ENCODE measurements at places on chromosomes 2 and 18.

GRCh38 chr18:75538727-75539126 is 111.2 kb upstream of the SMIM21 start:
- no peak for DNase-seq

GRCh38 chr2:5121642-5122041 is 570.5 kb upstream of the SOX11 start:
- DNase-seq = no peak

DNA sequence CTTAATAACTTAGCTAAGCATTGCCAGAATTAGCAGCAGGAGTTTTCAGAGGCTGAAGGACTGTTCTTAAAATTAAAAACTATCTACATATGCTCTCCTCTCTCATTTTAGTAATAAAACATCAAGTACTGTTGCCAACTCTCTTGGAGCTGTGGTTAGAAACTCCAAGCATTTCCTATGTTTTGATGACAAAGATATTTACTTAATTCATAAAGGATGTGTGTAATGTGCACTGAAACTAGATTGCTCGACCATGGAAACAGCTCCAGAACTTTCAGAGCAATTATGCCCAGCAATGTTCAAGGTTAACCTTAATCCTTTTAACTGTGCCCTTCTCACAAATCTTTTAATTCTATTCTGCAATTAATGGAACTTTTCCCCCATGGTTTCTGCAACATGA is 8.4 kb downstream of the GRP start:
- DNase-seq = no peak

DNA sequence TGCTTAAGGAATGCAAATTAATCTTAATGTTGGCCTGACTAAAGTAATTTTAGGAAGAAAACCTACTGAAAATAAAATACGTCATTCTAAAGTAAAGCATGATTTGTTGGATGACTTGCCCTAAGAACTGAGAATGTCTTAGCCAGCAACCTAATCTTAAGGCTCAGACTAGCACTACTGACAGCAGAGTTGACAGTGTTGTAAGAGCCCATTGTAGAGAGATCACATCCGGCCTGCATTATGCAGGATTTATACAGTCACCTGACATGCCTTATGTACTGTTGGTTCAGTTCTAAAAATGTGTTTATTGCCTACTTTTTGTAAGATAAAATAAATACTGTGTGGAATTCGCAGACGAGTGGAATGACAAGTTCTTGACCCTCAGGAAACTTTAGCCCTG is 82.3 kb downstream of the TMEM185B start:
- DNase-seq = no peak

Data from bone marrow (tissue), 2 donors.